ENCODE measurements at places on chromosomes 5 and 9.

DNA sequence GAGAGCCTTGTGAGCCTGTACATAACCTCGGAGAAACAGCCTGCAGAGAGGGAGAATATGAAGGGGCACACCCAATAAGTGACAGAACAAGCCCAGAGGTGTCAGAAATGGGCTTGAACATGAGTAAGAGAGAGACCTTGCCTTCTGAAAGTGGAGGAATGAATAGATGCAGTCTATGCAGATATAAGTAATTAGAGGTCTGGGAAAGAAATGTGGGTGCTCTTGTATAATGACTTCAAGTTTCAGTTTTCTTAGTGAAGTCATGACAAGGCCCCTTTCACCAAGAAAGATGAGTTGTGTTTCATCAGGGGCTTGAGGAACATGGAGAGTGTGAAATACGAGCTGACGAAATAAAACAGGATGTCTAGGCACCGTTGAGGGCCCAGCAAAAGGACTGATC is 15.1 kb downstream of the GRAMD2B start:
- no peak for DNase-seq

DNA sequence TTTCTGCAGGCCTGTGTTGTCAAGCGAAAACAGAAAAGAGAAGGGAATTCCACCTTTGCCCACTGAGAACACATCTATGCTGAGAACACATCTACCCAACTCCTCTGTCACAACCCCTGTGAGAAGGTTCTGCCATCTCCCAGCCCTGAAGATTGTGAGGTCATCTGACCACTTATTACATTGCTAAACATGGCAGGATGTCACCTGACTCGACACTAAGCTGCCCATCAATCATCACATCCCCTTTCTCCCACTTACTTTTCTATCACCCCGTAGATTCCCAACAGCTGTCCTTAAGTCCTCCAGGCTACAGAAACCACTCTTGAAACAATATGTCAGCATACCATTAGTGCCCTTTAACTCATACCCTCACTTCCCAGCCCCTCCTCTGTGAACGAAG is 64.2 kb upstream of the PRSS3 start:
- DNase-seq, result no peak

GRCh38 chr5:67156976-67157583 is 39.5 kb downstream of the CD180 start:
- peak; percentile 31 for DNase-seq

- peak; percentile 96 for DNase-seq
Measured at GRCh38 chr9:6008169-6008979, 7.0 kb downstream of the RANBP6 start.

DNA sequence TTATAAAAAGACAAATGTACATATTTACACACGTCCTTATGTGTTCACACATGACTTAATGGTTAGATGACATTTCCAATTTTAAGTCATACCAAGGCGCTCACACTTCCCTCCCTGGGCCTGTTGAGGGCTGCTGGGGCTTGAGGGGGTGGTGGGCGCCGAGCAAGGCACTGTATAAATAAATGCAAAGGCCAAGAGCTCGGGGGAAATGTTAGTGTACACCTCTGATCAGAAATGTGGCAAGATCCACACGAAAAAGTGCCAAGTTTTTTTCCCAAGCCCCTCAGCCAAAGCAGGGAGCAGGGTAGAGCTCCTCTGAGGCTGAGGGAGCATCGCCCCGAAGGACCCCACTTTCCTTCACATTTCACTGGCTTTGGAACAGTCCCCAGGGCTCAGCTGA is 7.5 kb downstream of the IRF1 start:
- DNase-seq, result no peak

DNA sequence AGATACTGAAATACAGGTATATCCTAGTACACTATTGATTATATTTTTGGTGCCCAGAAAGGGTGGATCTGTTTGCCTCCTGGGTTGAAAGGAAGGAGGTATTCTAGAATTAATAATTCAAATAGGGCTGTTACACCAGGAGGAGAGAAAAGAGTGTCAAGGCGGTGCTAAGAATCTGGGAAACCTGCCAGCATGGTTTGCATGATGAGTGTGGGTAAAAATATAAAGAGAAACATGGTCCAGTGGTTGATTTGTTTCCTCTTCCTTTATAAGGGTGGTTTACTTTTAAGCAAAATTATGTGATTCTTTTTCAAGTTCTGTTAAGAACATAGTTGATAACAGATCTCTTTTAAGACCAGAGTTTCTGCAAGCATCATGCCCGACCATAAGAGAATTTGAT is 69.4 kb upstream of the NFIB start:
- DNase-seq, result peak; percentile 5

DNA sequence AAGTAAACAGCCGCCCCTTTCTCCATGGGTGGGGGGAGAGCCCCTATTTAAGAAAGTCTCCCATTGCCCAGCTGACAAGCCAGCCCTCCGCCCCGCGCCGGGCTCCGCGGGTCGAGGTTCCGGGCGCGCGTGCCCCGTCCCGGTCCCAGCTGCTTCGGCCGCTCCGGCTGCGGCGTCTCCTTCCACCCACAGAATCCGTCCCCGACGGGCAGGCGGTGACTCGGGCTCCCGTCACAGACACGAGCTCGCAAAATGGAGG is 223 bp downstream of the NR3C1 start:
- DNase-seq, result no peak

DNA sequence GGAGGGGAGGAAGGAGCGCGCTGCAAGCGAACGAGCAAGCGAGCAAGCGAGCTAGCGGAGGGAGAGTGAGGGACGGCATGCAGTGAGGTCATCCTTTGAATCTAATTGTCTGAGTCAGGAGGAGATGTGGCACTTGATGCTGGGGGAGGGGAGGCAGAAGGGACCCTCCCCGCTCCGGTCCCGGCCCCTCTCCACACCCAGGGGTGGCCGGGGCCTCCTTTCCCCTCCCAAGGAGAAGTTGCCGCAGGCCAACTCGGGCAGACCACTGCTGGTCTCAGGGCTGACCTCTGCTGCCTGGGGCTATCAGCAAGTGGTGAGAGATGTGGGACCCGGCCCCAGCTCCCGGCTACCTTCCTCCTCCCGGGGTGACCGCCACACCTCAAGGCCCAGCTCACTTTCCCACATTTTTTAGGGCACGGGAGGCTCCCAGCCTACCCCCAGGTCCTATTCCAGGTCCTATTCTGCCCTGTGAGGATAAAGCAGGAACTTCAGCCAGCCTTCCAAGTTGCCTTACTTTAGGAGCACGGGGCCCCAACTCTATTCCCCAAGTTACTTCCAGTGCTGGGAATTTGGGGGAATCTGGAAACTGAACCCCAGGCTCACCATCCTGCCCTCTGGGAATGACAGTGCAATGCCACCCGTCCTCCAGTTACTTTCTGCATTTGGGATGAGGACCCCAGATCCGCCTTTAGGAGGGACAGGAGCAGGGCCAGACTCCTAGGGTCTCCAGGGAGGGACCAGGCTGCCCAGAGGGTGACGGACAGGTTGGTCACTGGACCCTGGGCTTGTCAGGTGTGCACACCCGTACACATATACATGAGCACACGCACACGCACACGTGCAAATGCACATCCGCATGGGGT is 11.1 kb downstream of the CNTFR start:
- peak; percentile 74 for DNase-seq

GRCh38 chr5:132427281-132428146 is 58.0 kb downstream of the SLC22A5 start:
- DNase-seq, result no peak

GRCh38 chr9:111282845-111283244 is 47.2 kb downstream of the OR2K2 start:
- DNase-seq, result no peak

- DNase-seq, result no peak
Measured at GRCh38 chr9:127629468-127630081, 17.5 kb downstream of the STXBP1 start.

GRCh38 chr9:116313638-116314037 is 160.0 kb downstream of the PAPPA start:
- no peak for DNase-seq

- DNase-seq, result no peak
Measured at GRCh38 chr5:133130387-133131118, 78.7 kb downstream of the HSPA4 start.

- no peak for DNase-seq
Measured at GRCh38 chr5:143124593-143124992, 278.9 kb downstream of the NR3C1 start.
